ENCODE measurements at places on chromosomes 16 and 17.

- DNase-seq, result no peak
Measured at GRCh38 chr17:47729476-47729875, 3.6 kb upstream of the TBX21 start.

DNA sequence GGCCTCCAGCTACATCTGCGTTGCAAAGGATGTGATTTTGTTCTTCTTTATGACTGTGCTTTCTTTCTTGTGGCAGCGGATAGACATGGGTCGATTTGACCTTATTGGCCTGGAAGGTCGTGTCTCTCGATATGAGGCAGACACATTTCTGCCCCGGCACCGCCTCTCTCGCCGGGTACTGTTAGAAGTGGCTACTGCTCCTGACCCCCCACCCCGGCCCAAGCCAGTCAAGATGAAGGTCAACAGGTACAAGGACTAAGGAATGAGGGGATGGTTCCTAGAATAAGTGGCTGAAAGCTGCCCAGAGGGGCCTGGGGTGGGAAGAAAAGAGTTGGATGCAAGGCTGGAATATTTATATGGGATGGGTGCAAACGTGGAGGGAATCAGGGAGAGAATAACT, 21.1 kb downstream of the SRCAP start:
- DNase-seq, result no peak

- DNase-seq, result no peak
Measured at GRCh38 chr17:56602292-56603130, 9.0 kb downstream of the NOG start.

DNA sequence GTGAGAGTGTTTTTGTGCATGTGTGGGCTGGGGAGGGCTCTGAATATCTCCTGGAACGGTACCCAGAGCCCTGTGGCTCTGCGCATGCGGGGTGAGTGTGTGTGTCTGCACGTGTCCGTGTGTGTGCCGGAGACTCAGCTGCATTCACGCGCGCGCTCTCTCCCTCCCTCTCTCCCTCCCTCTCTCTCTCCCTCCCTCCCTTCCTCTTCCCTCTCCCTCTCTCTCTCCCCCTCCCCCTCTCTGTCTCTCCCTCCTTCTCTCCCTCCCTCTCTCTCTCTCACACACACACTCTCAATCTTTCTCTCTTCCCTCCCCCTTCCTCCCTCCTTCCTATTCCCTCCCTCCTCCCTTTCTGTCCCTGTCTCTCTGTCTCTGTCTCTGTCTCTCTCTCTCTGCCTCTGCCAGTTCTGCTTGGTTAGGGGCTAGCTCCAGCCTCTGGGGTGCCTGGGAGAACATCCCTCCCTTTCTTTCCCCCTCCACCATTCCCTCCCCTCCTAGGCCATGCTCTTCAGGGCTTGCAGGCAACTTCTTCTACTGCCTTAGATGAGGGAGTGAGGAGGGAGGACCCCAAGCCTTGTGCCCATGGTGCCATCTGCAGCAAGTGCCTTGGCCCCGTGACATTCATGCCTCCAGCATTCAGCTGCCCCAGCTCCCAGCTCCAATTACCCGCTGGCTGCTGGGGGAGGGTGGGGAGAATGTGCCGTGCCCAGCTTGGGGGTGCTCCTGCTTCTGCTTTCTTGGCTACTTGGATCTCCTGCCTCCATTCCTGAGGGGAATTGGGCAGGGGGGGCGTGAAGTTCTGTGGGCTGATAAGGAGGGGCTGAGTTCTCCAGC, 6.4 kb downstream of the THRA start:
- peak; percentile 73 for DNase-seq

DNA sequence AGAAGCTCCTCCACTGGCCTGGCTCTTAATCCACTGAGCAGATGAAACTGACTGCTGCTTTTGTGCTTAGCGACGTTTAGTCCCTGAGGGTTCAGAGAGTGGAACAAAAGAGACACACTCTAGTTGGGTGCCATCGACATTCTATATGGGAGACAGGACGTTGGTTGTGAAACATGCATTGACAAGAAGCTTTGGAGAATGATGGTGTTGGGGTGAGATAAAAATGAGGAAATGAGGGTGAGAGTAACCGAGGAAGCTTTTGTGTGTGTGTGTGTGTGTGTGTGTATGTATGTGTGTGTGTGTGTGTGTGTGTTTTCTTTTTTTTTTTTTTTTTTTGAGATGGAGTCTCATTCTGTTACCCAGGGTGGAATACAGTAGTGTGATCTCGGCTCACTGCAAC, 89.5 kb downstream of the ABCC1 start:
- no peak for DNase-seq

DNA sequence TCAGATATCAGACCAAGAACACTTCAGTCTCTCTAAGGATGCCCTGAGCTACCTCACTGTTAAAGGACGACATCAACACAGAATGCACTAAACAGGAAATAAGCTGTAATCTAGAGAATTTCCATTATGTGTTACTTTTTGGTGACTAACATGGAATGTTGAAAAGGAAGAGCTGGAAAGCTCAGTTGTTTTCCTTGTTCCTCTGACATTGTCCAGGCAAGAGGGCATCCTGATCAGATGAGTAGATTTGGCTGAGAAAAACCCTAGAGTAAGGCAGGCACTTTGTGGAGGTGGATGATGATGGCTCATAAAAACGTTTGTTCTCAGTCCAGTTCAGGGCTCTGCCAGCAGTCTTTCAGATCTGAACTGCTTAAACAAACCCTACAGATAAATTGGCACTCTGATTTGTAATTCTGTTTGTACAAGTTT, 34.0 kb downstream of the DGKE start:
- DNase-seq, result no peak

GRCh38 chr16:74793571-74793970, 19.0 kb upstream of the FA2H start:
- no peak for DNase-seq

DNA sequence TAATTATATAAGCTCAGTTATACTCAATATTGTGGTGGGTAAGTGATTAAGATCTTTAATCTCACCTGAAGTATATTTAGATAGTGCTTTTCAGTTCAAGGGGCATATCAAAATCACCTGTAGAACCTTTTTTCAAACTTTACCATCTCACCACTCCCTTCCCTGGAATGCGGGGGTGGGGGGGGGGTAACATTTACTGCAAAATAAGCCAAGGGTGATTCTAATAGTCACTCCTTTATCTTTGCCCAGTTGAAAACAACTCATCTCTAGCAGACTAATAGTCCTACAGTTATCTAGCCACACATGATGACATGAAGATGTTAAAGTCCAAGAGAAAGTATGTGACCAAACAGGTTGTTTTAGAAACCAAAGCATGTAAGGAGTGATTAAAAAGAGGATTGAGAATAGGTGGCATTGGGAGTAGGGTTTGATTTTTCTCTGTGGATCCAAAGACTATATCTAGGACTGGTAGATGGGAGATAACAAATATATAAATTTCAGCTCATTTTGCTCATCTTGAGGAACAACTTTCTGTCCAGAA, 21.5 kb downstream of the LPCAT2 start:
- no peak for DNase-seq

- no peak for DNase-seq
Measured at GRCh38 chr17:73492125-73492820, 152.0 kb downstream of the SDK2 start.
